ENCODE measurements at places on chromosomes 16 and 17. TPM values are rescaled to one million over a fixed set of nuclear protein-coding genes. Genes with fewer than 3 reads are reported as not detected.
A peak's percentile ranks its signal among the peaks of the same experiment; 100 is the strongest.

Gene CCL8
- not detected for total RNA-seq

Gene CD300E
- total RNA-seq = not detected

Gene KRTAP9-8
- not detected for total RNA-seq

DNA sequence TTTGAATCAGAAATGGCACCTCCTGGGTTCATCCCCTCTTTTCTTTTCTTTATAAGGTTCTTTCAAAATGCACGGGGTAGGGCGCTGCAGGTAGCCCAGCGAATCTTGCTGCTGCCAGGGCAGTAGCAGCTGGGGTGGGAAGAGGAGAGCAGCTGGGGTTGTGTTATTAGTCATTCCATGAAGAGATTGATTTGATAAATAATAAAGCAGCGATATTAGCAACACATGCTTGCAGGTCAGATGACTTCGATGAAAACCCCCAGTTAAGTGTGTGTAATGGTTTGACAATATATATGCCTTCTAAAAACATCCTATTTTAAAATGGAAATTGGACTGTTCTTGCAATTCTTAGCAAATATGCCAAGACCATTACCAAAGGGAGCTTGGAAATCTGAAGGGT, 200.7 kb downstream of the CCDC182 start:
- DNase-seq = no peak

GRCh38 chr16:69865701-69866100, 85.4 kb upstream of the CLEC18A start:
- DNase-seq = no peak

Gene BIRC5
- 100 TPM for total RNA-seq

Gene TMEM235
- not detected for total RNA-seq

DNA sequence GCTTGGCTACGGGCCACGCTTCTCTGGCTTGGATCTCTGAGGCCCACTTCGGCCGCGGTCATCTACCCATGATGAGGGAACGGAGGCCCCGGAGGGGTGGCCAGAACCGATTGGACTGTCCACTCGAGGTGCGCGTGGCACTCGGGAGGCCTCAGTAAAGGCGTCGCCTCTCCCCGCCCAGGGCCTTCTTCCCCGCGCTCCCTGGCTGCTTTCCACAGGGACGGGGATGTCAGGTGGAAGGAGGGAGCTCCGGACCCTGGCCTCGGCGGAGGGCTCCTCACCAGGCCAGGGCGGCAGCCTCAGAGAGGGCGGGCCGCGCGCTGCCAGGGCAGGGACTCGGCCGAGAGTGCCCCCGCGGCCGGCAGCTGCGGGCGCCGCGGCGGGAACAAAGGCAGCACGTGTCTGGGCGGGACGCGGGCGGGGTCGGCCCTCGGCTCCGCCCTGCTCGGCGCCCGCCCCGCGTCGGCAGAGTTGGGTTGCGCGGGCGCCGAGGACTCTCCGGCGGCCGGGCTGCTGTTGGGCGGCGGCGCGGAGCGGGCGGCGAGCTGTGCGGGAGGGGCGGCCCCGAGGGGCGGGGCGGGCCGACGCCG, 587 bp upstream of the CDK5R1 start:
- DNase-seq = peak; percentile 80

Gene OR3A2
- not detected for total RNA-seq

Gene FBXL16
- total RNA-seq = 0.26 TPM

GRCh38 chr16:19114359-19115147, 789 bp downstream of the ITPRIPL2 start:
- no peak for DNase-seq

Gene ZNF469
- 3.0 TPM for total RNA-seq

Gene MYH1
- not detected for total RNA-seq

Gene TMEM238L
- not detected for total RNA-seq

Gene G6PC1
- not detected for total RNA-seq

DNA sequence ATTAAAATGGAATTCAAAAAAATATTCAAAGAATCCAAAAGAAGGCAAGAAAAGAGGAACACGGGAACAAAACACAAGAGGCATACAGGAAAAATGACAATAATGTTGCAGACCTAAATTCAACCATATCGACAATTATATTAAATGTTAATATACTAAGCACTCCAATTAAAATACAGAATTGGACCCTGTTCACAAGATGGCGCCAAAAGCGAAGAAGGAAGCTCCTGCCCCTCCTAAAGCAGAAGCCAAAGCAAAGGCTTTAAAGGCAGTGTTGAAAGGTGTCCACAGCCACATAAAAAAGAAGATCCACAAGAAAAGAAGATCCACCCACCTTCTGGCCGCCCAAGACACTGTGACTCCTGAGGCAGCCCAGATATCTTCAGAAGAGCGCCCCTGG, 6.3 kb upstream of the XAF1 start:
- no peak for DNase-seq

GRCh38 chr17:79385962-79386563, 224.8 kb downstream of the RBFOX3 start:
- no peak for DNase-seq

GRCh38 chr17:676060-676700, 38.5 kb downstream of the VPS53 start:
- no peak for DNase-seq

GRCh38 chr17:27596566-27597187, 34.3 kb upstream of the LGALS9 start:
- DNase-seq = no peak

DNA sequence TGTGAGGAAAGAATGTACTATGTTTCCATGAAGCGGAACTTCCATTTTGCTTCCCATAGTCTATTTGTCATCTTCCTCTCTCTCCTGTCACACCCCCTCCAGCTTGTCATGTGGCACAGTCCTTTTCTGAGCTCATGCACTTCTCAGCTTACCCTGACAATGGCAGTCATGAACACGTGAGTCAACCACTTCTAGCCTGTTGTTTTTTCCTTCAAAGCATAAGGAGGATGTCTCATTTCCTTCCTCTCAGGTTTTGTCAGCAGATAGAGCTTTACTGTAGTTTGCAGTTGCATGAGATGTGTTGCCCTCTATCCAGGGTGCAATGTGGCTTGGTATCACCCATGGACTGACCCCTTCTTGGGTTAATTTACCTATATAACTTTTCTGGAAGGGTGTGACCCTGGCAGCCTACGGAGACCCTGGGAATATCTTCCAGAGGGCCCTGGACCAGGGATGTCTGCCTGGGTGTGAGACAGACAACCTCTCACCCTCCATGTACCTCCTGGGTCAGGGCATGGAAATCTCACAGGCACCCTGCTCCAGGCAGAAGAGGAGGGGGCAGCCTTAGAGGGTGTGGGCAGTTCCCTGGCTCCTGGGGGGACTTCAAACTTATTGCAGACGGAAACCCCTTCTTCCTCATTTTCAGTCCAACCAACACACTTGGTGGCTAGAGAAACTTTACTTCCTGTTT, 4.0 kb upstream of the ZNF267 start:
- DNase-seq = peak; percentile 75

GRCh38 chr16:57115514-57116182, 23.3 kb downstream of the CPNE2 start:
- DNase-seq = no peak

Gene C17orf67
- 1.9 TPM for total RNA-seq

Gene TPSAB1
- not detected for total RNA-seq

GRCh38 chr17:32118835-32119234, 23.5 kb upstream of the RHOT1 start:
- DNase-seq = no peak

Gene FLCN
- total RNA-seq = 41.2 TPM

DNA sequence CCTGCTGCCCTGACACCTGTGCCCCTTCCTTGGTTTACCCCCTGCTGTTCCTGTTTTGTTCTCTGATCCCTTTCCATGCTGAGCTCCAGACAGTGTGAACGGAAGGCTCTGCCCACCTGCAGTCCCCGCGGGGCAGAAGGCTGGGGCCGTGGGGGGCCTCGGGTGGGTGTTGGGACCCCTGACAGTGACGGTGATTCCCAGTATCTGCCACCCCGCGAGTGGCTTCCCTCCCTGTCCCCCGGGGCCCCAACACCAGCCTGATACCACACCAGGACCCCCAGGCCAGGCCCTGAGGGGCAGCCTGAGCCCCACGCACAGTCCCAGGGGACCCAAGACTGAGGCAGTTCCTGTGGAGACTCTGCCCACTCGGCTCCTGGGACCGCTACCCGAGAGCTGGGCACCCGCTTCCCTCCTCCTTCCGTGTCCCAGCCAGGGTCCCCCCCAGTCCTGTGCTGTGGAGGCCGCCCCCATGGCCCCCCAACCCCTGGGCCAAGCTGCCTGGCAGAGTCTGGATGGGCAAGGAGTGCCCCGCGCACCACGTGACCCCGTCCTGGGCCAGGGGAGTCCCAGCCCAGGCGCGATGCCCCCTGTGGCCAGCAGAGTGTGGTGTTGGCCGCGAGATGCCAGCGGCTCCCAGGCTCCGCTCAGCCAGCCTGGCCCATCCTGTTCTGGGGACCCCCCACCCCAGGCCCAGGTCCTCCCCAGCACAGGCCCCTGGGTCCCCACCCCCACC, 10.0 kb upstream of the C1QTNF8 start:
- no peak for DNase-seq

DNA sequence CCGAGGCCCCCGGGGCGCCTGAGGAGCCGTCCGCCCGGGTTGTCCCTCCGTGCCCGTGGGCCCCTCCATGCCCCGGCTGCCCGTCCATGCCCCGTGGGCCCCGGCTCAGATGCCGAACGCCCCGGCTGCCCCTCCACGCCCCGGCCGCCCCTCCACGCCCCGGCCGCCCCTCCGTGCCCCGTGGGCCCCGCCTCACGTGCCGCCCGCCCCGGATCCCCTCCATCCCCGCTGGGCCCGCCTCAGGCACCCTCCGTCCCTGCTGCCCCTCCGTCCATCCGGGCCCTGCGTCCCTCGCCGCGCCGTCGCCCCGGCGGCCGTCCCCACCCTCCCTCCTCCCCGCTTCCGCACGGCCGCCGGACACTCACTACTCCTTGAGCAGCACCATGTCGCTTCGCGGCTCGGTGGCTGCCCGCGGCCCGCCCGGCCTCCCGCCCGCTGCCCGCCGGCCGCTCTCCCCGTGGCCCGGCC, 382 bp downstream of the PITPNA start:
- DNase-seq = no peak

DNA sequence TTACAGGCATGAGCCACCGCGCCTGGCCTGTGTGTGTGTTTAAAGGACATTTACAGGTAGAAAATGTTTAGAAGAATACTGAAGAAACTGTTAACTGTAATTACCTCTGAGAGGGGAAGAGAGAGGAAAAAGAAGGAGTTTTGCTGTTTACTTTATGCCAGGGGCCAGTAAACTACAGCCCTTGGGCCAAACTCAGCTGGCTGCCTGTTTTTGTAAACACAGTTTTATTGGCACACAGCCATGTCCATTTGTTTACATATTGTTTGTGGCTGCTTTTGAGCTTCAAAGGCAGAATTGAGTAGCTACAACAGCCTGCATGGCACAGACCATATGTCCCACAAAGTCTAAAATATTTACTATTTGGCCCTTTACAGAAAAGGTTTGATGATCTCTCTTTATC, 76.4 kb downstream of the GPR139 start:
- DNase-seq = no peak

DNA sequence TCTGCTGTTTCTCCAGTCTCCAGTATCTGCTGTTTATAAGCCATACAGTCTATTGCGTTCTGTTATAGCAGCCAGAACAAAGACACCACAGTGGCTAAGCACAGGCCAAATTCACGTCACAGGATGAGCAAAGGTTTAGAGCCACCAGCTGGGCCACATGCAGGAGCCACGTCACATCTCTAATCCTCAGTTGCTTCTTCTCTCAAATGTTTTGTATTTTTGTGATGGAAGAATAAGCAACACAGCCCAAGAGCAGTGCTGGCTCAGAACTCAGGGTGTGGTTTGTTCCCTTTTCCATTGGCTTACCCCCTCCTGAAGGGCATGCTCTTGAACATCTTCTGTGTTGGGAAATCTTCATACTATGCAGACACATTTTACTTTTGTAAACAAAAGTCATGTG, 309.4 kb upstream of the CDH5 start:
- DNase-seq = no peak

DNA sequence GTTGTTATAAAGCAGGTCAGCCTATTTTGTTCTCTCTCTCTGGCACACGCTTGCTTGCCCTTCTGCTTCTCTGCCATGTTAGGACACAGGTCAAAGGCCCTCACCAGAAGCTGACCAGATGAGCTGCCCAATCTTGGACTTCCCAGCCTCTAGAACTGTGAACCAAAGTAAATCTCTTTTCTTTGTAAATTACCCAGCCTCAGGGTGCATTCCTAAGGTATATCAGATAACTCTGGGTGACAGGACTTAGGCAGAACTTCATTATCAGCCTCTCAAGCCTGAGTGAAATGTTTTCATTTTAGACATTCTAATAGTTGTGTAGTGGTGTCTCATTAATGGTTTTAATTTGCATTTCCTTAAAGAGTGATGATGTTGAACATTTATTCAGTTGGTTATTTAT, 124.3 kb downstream of the CDRT15L2 start:
- DNase-seq = no peak

Gene PLLP
- total RNA-seq = 0.67 TPM

DNA sequence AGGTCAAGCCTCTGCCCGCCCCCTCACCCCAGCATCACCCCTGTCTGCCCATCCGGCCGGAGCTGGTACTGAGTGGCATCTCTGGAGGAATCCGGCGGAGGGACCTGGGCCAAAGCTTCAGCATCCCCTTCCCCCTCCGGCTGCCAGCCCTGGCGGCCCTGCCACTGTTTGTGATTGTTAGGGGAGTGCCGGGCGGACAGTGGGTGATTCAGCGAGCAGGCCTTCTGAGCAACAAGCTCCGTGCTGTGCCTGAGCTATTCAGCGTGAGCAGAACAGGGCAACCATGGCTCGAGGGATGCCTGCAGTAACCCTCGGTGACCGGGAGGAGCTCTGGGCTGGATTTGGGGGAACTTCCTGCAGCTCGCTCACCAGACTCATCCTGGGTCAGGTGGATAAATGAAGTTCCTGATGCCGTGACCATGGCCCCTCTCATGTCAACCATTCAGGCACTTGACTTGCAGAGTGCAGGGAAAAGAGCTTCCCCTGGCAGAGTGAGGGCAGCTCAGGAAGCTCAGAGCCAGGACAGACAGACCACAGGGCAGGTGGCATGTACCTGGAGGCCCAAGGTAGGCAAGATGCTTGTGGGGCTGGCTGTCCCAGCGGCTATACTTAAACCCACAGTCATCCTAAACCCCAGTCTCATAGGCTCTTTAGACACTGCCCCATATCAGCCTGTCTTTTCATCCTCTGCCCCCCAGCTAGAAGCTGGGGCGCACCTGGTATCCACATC, 24.3 kb upstream of the MLKL start:
- no peak for DNase-seq

DNA sequence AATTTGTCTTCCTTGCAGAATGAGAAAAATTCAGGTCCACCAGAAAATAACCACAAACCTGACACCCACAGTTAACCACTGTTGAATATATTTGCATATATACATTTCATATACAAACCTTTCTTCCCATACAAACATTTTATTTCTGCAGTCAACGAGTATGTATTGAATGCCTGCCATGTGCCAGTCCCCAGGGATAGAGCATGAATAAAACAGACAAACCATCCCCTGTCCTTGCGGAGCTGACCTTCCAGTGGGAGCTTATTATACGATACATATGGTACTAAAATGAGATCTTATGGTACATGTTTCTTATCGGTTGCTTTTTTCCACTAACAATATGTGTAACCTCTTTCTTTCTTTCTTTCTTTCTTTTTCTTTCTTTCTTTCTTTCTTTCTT, 116.7 kb downstream of the PITPNC1 start:
- DNase-seq = no peak

Gene SF3B3
- 560 TPM for total RNA-seq

GRCh38 chr16:49858200-49859124, 2.5 kb upstream of the ZNF423 start:
- DNase-seq = no peak

Gene FNDC8
- total RNA-seq = not detected

Measured in natural killer cell treated with Interleukin-12 subunit alpha and Interleukin-12 subunit beta and Interleukin-15 and Interleukin-18, amount 100 ng/mL, for 72 hours (primary cell).